ENCODE measurements at places on chromosomes 1 and 21. TPM values are rescaled to one million over a fixed set of nuclear protein-coding genes. Genes with fewer than 3 reads are reported as not detected.

The FOXD3 gene
- 27.5 TPM for total RNA-seq

The DCDC2B gene
- total RNA-seq = not detected

The VHLL gene
- not detected for total RNA-seq

DNA sequence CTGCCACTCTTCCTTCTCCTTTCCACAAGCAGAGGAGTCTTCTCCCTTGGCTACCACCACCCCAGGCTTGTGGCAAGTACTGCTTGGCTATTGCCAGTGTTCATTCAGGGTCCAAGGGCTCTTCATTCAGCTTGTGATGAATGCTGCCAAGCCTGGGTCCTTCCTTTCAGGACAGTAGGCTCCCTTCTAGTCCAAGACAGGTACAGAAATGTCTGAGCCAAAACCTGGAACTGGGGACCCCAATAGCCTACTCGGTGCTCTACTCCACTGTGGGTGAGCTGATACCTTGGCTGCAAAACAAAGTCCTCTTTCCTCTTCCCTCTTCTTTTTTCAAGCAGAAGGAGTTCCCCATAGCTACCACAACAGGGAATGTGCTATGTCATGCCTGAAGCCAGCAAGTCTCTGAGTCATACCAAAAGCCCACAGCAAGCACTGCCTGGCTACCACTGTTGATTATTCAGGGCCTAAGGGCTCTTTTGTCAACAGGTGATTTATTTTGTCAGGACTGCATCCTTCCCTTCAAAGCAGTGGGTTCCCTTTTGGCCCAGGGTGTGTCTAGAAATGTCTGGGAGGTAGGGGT lies 268.9 kb downstream of the HHAT start:
- no peak for DNase-seq

- no peak for DNase-seq
Measured at GRCh38 chr1:34744851-34745250, 10.0 kb upstream of the GJB5 start.

- DNase-seq = no peak
Measured at GRCh38 chr1:51000651-51001050, 30.6 kb downstream of the CDKN2C start.

DNA sequence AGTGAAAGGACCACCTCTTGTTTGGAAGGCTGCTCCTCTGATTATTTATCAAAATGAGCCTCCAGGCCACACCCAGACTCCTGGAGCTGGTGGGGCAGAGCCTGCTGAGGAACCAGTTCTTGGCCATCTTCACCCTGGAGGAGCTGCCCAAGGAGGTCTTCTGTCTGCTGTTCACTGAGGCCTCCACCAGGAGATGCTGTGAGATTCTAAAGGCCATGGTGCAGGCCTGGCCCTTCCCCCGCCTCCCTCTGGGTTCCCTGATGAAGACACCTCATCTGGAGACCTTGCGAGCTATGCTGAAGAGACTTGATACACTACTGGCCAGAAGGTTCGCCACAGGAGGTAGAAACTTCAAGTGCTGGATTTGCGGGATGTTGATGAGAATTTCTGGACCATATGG lies 61.7 kb upstream of the GJA8 start:
- DNase-seq = no peak
